ENCODE measurements at places on chromosomes 13 and 19. TPM values are rescaled to one million over a fixed set of nuclear protein-coding genes. Genes with fewer than 3 reads are reported as not detected.

Gene C1QTNF9B
- not detected for total RNA-seq

Gene KIR2DL4
- total RNA-seq = not detected

Gene PSG1
- total RNA-seq = 0.80 TPM

Gene LGALS4
- total RNA-seq = 2.4 TPM

Gene IL11
- 0.89 TPM for total RNA-seq

Gene NLRP4
- total RNA-seq = not detected

Gene PALM
- not detected for total RNA-seq

Gene PBX4
- total RNA-seq = 58.4 TPM

Gene NCAN
- total RNA-seq = not detected

Gene NKPD1
- 0.57 TPM for total RNA-seq

Gene FUT1
- 0.16 TPM for total RNA-seq

Gene TGFBR3L
- 1.7 TPM for total RNA-seq

Gene SYCN
- total RNA-seq = not detected

GRCh38 chr13:111854403-111854802 is 212.5 kb upstream of the SOX1 start:
- DNase-seq = no peak

DNA sequence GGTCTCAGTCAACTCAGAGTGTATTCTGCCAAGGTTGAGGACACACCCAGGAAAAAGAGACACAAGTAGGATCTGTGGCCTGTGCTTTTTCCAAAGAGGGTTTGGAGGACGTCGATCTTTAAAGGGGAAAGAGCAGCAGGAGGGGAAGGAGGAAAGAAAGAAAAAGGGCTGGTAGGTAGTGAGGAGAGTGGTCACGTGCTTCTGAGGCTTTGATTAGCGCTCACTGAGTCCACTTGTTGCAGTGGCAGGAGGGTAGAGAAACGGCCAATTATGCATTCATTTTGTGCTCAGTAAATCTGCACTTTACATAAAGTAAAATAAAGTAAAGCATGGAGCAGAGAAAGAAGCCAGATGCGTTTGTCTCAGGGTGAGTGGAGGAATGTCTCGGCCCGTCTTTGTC is 126.0 kb upstream of the VSTM2B start:
- no peak for DNase-seq

GRCh38 chr13:73671011-73671410 is 463.2 kb downstream of the KLF12 start:
- DNase-seq = no peak

DNA sequence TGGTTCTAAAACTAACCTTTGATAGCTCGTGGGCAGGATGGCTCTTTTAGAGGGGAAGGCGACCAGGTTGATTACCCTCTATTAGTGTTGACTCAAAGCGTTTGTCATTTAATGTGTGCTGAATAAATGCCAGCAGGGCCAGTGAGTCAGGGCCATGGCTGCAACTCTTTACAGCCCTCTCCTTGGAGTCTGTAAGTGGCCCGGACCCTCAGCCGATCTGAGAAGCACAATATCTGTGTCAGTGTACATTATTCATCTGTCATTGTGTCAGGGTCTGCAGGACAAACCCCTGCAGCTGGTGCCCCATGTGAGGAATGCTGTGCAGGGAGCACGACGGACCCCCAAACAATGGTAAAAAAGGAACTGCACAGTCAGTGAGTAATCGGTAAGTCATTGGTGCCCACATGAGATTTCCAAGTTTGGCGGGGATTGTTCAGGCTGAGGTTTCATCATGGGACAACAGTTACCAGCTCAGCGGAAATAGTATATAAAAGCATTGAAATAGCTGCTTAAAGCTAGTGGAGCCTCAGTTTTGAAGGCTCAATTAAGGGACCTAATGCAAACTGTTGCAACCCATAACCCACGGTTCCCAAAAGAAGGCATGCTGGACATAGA is 139.1 kb downstream of the ZNF675 start:
- DNase-seq = no peak

GRCh38 chr19:47310819-47311218 is 1.2 kb downstream of the C5AR1 start:
- no peak for DNase-seq

DNA sequence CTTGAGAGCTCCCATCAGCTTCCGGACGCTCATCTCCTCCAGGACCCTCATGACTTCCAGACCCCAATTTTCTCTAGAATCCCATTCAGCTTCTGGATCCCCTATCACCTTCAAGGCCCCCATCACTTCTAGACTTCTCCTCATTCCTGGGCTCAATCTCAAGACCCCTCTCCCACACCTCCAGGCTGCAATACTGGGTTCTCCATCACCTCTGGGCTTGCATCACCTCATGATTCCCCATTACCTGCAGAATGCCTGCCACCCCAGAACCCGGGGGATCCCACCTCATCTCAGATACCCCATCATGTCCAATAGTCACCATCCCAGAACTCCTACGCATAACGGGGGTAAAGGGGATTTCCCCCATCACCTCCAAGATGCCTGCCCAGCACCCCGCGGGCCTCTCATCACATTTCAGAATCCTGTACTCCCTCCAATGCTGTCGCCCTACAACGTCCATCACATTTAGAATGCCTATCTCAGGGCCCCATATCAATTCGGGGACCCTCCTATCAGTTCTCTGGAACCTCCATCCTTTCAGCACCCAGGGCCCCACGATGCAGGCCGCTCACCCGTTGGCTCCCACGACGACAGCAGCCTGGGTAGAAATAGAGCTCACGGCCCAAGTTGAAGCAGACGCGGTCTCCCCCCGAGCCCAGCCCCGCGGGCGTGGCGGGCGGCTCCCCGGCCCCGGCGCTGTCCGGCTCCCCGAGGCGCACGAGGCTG is 738 bp downstream of the DMWD start:
- no peak for DNase-seq

GRCh38 chr19:2244125-2244411 is 5.1 kb upstream of the AMH start:
- DNase-seq = no peak

GRCh38 chr19:6115992-6116391 is 5.7 kb upstream of the RFX2 start:
- no peak for DNase-seq

DNA sequence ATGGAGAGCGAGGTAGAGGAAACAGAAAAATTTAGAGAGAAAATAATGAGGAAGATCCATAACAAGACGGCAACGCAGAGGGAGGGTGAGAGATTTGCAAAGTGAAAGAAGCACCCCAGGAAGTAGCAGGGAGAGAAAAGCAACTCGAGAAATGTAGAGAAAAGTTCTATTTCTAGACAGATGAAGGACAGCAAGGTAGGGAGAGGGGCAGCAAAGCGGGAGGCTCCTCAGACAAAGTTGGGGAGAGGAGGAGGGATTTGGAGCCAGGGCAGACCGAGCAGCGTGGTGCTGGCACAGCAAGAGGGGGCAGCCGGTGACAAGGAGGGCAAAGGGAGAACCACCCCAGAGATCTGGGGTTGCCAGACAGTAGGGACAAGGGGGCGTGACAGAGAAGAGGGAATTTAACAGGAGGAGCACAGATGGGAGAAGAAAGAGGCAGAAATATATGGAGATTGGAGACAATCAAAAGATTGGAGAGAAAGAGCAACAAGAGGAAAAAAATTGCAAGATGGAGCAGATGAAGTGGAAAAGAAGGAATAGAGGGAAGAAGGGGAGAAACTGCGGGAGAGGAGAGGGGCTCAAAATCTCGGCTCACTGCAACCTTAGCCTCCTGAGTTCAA is 989 bp downstream of the ZNF766 start:
- DNase-seq = no peak

DNA sequence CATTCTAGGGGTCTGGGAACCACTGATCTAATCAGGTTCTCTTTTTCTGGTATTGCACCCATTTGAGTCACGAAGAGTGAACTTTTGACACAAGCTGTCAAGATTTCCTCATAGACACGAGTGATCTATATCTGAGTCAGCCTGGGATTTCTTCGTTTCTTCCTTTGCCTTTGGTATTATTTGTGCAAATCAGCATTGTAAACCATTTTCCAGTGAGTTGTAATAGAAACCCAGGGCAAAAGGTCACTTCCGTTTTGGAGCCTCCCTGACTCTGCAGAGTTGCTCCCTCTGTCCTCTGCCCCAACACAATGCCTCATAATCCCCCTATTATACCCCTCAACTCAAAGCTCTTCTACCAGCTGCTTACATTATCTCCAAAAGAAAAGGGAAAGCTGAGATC is 615.1 kb downstream of the EFNB2 start:
- DNase-seq = no peak

GRCh38 chr19:10565028-10565566 is 713 bp downstream of the KRI1 start:
- peak; percentile 32 for DNase-seq

DNA sequence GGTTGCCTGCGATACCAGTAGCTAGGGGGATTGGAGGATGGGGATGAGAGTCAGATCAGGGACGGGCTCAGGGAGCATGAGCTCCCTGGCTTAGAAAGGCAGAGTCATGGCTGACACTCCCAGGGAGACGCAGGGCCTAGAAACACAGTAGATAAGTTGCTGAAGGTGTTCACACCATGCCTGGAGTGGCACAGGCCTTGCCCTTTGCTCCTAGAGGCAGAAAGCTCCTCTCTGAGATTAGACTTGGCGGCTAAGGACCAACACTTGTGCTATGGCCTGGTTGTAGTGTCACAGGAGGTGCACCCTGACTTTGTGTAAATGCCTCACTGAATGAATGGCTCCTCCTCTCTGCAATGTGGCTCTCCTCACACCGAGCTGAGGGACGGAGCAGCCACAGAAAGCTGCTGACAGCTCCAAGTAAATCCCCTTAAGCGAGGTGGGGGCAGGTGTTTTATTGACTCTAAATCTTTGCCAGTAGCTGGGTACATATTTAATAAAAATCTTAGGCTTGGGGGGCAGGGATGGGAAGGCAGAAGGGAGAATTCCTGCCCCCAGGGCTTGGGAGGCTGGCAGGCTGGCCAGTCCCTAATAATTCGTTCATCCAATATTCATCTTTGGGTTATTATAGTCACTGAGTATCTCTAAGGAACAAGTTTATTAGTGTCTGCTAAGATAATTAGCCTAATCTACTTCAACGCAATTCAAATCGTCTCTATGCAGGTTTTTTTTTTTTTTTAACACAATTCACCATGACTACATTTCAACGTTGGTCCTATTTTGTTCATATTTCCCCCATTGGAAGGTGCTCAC is 54.9 kb downstream of the SIAH3 start:
- no peak for DNase-seq

GRCh38 chr19:29988351-29988750 is 46.3 kb downstream of the URI1 start:
- no peak for DNase-seq

DNA sequence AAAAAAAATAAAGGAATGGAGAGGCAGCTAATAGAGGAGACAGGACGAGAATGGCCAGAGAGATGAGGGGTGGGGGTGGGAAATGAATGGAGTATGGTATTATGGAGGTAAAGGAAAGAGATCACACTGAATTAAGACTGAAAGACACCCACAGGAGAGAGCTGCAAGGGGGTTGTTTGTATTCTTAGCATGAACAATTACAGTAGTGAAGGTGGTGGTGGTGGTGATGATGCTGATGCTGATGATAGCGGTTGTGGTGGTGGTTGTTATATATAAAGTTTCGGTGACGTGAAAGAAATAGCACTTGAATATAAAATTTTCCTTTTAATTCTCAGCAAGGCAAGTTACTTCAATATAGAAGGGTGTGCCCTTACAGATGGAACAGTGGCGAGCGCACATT is 2.8 kb upstream of the ADGRE3 start:
- no peak for DNase-seq

- DNase-seq = no peak
Observed at GRCh38 chr13:21735701-21736401, 65.0 kb downstream of the FGF9 start.

DNA sequence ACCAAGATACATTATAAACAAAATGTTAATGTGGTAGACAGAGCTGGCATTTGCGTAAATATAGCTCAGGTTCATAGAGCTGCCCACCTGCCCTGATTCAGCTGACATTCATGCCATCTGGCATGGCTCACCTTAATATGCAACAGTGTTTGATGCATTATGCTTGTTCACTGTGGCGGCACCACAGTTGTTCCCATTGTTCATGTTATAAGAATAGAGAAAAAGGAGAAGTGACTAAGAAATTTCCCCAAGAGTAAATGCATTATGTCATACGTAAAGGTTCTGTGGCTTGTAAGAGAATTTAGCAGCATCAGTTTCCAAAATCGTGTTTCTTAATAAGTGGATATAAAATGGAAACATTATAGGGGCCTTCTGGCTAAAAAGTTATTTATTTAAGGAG is 4.5 kb downstream of the CCNA1 start:
- no peak for DNase-seq

- no peak for DNase-seq
Observed at GRCh38 chr13:29502391-29503008, 93.0 kb downstream of the SLC7A1 start.

DNA sequence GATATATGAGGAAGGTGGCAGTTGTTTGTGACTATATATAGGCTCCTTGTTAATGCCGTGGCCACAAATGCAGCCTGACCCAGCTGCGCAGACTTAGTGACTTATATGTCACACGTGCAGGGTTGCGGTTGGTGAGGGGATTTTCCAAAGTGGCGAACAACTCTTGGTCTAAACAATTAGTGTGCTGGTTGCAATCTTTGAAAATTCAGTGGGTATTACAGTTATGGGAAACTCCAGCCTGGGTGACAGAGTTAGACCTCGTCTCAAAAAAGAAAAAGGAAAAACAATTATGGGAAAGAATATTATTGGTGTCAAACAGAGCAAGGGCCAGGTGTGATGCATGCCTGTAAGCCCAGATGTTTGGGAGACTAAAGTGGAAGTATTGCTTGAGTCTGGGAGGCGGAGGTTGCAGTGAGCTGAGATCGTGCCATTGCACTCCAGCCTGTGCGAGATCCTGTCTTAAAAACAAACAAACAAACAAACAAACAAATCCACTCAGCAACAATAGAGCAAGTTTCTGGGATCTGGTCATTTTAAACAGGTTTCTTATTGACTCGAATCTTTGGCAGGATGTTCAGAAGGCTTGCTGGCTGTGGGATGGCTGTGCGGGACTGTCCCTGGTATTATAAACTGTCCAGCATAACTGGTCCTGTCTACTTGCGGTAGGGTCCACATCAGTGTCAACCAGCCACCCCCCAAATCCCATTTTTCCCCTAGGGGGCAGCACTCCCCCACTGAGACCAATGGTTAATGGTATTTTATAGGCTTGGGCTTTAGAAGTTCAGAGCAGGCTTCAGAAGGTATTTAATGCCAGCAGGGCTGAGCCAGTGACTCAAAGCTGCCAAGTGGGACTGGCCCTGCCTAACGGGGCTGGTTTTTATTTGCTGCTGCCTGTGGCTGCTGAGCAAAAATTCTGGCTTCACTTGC is 15.4 kb downstream of the RELB start:
- DNase-seq = peak; percentile 65

DNA sequence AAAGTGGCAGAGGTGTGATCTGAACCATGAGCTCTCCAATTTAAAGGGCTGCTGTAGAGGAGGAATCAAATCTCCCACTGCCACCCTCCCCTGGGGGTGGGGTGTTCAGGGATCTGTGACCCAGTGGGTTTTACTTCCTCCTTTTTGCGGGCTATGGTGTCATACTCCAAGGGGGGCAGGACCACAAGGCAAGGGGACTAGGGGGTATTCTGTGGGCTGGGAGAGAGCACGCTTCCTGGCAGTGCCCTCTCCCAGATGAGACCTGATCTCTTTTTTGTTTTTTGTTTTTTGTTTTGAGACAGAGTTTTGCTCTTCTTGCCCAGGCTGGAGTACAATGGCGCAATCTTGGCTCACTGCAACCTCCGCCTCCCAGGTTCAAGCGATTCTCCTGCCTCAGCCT is 10.3 kb downstream of the PLD3 start:
- DNase-seq = no peak

Measured in T-helper 17 cell (primary cell).